Activated gamma-delta T cell treated with Interleukin-2 at 50 U/mL for 16 hours (primary cell): ENCODE measurements at places on chromosomes 2 and 18.

- no peak for DNase-seq
Observed at GRCh38 chr2:237491515-237492118, 4.6 kb downstream of the MLPH start.

DNA sequence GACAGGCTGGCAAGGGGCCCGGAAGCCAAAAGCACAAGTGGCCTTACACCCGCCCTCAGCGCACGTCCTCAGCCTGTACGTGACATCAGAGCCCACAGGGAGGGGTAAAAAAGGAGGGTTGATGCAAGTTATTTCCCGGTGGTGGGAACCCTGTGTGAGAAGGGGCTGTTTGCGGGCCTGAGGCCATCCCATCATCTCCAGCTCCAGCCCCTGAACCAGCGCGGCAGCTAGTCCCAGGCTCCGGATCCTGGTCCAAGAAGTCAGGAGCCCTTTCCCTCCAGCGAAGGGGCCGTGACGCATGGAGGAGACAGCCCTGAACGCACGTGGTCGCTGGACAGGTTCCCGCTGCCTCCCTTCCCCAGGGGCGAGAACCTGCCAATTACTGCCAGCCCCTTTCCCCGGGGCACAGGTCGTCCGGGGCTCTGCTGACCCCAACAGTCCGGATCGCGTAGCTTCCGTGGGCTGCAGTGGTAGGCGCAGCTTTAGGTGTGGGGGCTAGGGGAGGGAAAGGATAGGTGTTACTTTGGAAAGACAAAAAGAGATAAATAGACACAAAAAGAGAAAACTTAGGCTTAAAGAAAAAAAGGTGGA is 1.3 kb upstream of the LRP2 start:
- no peak for DNase-seq

GRCh38 chr18:75289761-75290160 is 79.2 kb downstream of the TSHZ1 start:
- DNase-seq, result no peak

DNA sequence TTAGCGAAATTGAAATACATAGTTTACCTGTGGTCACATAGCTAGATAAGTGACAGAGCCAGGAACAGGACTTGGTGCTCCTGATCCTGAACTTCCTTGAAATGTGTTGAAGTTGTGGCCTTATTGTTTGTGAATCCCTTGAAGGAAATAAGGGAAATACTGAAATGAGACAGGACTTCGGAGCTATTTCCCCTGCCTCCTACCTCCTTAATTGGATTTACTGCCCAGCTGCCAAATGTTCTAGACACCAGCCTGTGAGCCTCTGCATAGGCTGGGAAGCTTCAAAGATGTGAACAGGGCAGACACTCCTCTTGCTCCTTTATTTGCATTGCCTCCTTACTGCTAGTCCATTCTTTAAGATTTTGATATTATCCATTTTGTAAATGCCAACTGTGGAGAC is 135.2 kb downstream of the PRPF40A start:
- DNase-seq, result no peak

- no peak for DNase-seq
Observed at GRCh38 chr2:221423210-221423804, 148.8 kb downstream of the EPHA4 start.

DNA sequence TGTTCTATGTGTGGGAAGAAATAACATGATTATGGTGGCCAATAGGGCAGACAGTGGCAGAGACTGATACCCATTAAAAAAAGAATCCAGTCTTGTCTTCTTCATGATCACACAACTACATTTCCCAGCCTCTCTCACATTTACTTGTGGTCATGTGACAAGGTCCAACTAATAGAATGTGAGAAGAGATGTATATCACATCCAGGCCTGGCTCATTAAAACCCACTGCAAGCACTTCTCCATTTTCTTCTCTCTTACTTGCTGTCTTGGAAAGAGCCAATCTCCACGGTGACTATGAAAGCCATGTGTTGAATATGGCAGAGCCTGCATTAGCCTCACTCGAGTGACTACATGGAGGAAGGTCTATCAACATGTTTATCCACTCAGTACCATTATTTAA is 306.2 kb upstream of the ZEB2 start:
- no peak for DNase-seq

- no peak for DNase-seq
Observed at GRCh38 chr2:79820281-79820680, 307.4 kb downstream of the CTNNA2 start.
